ENCODE measurements at places on chromosomes 16 and 17.

DNA sequence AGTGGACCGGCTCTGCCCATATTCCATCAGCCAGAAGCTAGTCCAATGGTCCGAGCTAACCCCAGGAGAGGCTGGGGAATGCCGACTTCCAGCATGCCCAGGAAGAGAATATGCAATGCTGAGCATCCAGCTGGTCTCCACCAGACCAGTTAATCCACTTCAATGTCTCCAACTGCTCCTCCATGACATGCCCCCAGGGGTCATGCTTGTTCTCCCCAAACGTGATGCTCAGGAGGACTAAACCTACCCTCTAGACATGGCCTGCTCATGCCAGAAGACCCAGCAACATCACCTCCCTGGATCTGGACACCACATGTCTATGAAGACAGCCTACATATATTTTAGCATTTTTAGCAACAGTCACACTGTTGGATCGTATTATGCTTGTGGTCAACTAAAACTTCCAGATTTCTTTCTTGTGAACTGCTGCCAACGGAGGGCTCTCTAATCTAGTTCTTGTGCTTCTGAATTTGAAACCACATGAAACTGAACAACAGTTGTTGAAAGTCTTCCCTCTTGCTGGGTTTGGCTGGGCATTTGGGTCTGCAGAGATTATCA is 245.1 kb downstream of the SOX9 start:
- DNase-seq: no peak

DNA sequence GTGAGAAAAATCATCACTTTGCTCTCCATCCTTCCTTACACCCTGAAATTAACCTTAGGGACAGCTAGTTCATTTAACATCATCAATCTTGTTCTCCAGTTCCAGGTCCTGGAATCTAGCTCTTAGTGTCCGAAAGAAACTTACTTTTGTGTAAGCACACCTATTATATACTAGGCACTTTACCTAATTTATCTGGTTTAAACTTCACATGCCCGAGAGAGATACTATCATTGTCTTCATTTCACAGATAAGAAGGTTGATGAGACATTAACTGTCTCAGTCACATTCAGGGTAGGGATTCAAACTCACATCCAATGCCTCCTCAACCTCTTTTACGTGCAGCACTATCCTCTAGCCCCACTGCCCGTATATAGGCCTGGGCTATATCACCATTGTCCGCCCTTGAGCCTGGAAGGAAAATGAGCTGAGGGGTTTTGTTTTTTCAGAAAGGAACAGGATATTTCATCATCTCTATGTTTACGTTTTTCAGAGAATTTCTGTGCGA is 501 bp upstream of the AP2B1 start:
- DNase-seq: no peak

- no peak for DNase-seq
Measured at GRCh38 chr16:56518425-56518824, 1.4 kb downstream of the BBS2 start.

DNA sequence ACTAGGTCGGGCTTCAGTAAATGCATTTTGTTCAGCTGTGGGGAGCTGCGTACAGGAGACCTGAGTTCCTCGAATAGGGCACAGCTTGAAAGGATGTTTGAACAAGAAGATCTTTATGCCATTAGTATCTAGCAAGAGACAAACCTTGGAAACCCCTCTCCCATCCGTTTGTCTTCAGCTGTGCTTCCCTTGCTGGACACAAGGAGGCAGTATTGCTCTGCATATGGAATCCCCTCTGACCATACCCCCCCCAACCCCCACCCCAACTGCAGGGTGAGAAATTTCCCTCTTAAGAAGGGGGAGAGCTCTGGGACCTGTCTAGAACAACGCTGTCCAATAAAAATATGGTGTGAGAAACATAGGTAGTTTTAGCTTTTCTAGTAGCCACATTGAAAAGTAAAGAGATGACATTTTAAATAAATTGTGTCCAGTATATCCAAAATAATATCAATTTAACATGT is 1.6 kb downstream of the MRM1 start:
- peak; percentile 52 for DNase-seq

DNA sequence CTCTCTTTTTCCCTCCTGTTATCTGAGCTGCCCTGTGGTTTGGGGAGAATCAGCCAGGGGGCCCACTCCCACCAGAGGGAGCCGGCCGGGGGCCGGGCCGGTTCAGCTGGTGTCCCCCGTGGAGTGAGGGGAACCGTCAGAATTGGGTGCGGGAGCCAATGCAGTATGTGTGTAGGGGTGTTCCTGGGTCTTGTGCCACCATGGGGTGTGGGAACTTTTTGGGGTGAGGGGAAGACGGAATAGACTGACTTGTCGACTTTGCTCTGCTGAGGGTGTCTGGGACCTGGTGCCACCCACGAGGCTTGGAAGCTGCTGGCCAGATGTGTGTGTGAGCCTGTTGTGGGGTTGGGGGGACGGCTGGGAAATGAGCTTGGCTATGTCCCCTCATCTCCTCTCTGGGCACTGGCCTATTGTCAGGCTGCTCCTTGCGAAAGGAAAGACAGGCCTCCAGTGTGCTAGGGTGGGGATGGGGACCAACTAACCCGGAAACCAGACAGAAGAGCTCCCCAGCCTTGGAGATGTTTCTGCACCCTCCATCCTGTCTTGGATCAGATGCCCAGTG is 9.9 kb downstream of the RARA start:
- DNase-seq: no peak

GRCh38 chr17:5784791-5785190 is 200.5 kb upstream of the NLRP1 start:
- DNase-seq: no peak

DNA sequence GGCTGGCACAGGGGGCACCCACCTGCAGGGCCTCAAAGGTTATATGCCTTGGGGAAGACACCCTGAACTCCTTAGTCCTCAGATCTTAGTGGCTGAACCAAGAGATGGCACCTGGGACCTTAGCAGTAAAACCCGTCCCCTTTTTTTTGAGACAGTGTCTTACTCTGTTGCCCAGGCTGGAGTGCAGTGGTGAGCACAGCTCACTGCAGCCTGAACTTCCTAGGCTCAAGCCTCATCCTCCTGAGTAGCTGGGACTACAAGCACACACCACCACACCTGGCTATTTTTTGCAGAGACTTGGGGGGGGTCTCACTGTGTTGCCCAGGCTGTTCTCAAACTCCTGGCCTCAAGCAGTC is 237.2 kb downstream of the MRTFB start:
- peak; percentile 58 for DNase-seq

DNA sequence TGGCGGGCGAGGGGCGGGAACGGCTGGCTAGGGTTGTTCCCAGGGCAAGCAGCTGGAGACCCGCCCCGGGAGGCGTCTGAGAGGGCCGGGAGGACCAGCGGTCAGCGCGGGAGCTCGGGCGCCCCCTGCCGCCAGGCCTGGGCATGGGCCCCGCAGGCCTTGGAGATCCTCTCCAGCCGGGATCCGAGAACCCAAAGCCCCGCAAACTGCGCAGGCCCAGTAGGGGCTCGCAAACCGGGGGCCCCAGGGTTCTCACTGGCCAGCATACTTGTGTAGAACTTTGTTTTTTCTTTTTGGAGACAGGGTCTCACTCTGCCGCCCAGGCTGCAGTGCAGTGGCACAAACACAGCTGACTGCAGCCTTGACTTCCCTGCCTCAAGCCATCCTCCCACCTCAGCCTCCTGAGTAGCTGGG is 20.8 kb upstream of the ZNF423 start:
- no peak for DNase-seq

- DNase-seq: no peak
Measured at GRCh38 chr17:44976206-44976605, 8.1 kb upstream of the C1QL1 start.

DNA sequence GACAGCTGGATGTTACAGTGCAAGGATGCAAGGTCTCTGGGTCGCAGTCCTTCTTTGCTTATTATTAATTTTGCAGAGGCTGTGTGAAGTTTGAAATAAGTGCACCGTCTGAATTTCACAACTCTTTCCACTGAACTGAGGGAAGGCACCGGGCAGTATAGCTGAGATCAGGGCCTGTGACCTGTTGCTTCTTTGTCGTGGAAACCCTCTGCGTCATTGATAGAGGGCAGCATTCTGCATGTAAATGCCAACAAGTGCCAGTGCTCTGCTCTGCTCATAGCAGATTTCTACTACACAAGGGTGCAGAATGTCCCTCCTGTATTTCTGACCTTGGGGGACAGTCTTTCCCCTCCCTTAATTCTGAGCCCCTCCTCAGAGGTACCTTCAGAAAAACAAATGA is 26.0 kb downstream of the CD300LF start:
- DNase-seq: no peak

DNA sequence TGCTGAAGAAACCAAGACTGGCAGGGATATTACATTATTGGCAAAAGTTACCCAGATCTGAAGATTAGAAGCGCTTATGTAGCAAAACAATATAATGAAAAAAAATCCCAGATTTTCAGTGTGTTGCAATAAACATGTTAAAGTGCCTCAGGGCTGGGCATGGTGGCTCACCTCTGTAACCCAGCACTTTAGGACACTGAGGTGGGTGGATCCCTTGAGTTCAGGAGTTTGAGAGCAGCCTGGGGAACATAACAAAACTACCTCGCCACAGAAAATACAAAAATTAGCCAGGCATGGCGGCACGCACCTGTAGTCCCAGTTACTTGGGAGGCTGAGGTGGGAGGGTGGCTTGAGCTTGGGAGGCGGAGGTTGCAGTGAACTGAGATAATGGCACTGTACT is 6.8 kb downstream of the ZNF207 start:
- DNase-seq: no peak

GRCh38 chr17:79864617-79865250 is 25.5 kb upstream of the CBX4 start:
- no peak for DNase-seq

- no peak for DNase-seq
Measured at GRCh38 chr16:30523768-30524574, 2.4 kb downstream of the ZNF768 start.

GRCh38 chr16:46857368-46857945 is 26.5 kb upstream of the C16orf87 start:
- DNase-seq: no peak

GRCh38 chr17:38453951-38454421 is 25.7 kb downstream of the ARHGAP23 start:
- no peak for DNase-seq

DNA sequence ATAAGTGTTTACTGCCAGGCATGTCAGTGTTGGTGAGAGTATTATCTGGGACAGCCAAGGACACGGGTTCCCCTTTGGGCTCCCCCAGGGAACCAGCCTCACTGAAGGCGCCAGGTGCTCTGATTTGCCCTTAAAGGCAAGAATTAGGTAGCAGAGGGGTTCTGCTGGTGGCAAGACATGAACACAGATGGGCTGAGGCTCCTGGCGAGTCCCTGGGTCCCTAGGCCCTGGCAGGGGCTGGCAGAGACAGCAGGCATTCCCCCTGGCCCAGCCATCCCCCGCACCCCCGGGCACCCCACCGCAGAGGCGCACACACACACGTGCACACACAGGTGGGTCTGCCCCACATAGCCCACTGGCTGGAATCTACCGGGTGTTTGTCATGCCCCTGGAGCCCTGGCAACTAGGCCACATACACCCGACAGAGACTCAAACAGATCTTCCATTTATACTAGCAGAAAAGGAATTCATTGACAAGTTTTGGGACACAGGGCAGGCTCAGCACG is 153.3 kb downstream of the C16orf78 start:
- no peak for DNase-seq

GRCh38 chr17:81115749-81116464 is 49.4 kb upstream of the PVALEF start:
- no peak for DNase-seq

DNA sequence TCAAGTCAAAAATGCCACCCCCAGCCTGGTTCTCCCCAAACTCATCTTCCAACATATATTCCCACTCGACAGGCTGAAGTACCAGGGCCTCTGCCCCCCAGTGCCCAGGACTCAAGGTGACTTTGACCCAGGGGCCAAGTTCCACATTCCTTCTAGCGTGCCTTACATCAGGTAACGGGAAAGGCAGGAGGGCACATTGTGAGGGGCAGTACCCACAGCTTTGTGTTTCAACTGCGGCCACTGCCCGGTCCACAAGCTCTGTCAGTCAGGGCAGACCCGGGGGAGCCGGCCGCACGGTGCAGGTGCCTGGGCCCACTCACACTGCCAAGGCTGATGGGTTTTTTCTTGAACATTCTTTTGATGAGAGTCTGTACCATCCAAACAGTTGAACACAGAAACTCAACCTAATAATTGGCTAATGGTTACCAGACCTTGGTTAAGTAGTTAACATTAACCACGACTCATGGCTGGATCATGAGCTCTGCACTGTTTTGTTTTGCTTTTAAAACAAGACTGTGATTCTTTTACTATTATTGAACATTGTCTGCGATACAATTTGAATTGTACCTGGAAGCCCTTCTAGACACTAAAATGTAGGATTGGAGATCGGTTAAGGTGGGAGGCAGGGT is 17.6 kb downstream of the ACE start:
- no peak for DNase-seq

DNA sequence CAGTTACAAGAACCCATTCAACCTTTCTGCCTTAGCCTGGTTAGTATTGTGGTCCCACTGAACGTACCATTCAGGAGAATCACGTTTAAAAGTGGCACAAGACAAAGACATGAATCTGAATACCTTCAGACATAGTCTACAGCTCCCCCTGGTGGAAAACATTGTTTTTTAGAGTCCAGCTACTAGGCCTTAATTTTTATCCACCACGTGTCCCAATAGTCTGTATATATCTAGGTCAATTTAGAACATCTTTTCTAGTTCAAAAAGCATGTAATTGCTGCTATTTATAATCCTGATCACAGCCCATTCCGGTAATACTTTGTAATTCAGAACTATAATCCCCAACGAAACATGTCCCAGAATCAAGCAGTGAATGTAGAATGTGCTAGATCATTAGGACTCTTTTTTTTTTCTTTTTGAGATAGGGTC is 13.7 kb upstream of the GUCY2D start:
- DNase-seq: peak; percentile 68

DNA sequence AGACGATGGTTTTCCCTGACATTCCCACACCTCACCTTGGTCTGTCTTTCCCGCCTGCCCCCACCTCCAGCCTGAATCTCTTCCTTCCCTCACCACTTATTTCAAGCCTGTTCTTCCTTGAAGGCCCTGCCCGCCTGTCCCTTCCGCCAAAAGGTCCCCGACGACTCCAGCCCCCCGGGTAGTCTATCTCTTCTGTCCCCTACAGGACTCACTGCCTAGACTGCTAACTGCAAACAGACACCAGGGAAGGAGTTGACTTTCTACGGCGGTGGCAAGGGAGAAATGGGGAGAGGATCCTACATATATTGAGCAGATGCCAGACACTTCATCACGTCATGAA is 53.7 kb downstream of the NT5M start:
- DNase-seq: no peak

- no peak for DNase-seq
Measured at GRCh38 chr16:65449526-65449925, 327.7 kb upstream of the CDH11 start.

GRCh38 chr16:13909872-13910303 is 10.1 kb upstream of the ERCC4 start:
- DNase-seq: no peak

DNA sequence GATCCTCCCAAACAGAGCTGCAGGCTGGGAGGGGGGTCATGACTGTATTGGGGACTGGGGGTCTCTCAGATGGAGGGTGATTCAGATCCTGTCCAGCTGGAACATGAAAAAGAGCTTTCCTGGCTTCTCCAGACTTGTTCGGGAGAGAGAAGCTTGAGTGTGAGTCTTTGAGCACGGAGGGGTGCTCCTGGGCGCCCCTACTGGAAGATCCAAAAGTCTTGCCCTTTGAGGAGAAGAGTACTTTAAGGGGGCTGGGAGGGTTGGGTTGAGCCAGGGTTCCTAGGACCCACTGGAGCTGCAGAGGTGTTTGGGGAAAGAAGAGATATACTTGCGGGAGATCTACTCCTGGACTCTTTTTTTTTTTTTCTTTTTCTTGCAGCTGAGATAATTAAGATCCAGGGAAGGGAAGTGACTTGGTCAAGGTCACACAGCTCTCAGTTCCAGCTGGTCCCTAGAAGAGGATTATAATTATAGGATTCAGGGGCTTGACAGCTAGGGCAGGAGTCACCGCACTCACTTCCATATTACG is 8.4 kb downstream of the RARA start:
- no peak for DNase-seq
